Activated naive CD4-positive, alpha-beta T cell (primary cell): ENCODE measurements at places on chromosomes 3 and 15.
A peak's percentile ranks its signal among the peaks of the same experiment; 100 is the strongest.

- DNase-seq: no peak
These were observed 63.8 kb downstream of the NPTN start for GRCh38 chr15:73569361-73569760.

- no peak for DNase-seq
These were observed 18.2 kb downstream of the SENP8 start for GRCh38 chr15:72136170-72137051.

- DNase-seq: no peak
These were observed 490.8 kb downstream of the IGSF11 start for GRCh38 chr3:118543832-118544231.

DNA sequence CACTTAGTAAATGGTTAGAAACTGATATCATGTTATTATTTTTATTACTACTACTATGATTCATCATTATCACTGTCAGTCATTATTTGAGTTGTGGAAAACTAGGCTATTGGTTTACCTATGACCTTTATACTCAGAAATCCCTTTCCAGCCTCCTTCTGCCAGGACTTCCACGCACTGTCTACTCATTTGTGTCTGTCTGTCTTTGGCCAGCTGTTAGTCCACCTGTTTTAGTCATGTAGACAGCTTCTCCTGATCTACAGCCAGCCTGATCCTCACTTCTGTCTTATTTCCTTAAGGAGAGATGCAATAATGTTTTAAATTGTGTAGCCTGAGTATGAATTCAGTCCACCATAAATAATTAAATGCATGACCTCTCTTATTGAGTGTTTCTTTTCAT, 162.8 kb downstream of the EPHA3 start:
- no peak for DNase-seq

DNA sequence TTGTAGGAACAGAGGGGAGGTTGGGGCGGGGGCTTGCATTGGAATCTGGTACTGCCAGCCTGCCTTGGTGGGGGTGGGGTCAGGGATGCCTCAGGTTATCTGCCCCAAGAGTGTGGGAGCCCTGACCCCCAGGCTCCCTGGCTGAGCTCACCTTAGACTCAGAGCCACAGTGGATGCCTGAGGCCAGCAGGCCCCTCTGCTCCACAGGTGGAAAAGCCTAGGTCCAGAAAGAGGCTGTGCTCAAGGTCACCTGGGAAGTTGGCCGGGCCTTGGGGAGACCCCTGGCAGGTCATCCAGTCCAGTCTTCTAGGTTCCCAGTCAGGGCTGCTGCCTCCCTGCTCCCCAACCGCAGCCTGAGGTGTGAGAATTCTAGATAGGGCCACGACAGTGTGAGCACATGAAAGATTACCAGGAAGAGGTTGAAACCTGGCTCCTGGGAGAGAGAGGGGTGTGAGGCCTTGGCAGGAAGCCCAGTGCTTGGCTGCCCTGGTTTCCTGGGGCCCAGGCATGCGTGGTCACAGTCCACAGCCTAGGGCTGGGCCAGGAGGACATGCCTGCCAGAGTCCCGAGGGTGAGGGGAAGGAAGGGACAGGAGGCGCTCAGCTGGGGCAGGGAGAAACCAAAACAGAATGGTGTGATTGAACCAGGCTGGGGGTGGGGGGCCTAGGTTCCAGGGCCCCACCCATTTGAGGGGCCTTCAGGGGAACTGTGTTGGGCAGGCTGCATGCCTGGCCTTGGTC, 4.9 kb downstream of the HDAC11 start:
- DNase-seq: no peak

- no peak for DNase-seq
These were observed 54.5 kb upstream of the LRIG1 start for GRCh38 chr3:66555214-66555844.

DNA sequence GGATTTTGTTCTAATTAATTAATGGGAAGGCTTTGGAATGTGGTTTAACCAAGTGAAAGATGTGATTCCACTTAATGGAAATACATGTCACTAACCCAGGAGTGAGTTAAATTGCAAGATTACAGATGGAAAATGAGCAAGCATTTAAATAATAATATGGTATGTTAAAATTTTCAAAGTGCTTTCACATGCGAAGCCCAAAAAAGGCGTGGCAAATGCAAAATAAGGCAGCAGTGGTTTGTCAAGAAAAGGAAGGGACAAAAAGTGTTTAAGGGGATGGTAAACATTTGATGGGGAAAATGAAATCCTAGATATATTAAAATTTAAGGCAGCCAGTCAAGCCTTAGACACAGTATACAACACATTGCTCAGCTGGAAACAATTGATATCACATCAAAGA, 2.9 kb downstream of the TICRR start:
- DNase-seq: no peak

- peak; percentile 26 for DNase-seq
These were observed 7.9 kb downstream of the KIF7 start for GRCh38 chr15:89647191-89647851.

DNA sequence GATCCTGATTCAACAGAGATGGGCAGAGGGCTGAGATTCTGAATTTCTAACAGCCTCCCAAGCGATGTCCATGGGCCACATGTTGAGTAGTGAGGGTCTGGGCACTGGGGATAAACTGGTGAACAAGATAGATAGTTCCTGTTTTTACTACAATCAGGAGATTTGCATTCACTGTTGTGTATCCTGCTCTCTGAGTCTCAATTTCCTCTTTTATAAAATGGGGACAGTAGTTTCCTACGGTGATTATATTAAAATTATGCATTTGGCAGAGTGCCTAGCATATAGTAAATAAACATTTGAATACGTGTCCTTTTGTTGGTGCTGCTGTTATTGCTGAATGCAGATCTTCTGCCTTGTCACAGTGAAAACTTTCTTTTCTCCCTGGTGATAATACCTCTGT, 102.5 kb downstream of the MYH15 start:
- no peak for DNase-seq

DNA sequence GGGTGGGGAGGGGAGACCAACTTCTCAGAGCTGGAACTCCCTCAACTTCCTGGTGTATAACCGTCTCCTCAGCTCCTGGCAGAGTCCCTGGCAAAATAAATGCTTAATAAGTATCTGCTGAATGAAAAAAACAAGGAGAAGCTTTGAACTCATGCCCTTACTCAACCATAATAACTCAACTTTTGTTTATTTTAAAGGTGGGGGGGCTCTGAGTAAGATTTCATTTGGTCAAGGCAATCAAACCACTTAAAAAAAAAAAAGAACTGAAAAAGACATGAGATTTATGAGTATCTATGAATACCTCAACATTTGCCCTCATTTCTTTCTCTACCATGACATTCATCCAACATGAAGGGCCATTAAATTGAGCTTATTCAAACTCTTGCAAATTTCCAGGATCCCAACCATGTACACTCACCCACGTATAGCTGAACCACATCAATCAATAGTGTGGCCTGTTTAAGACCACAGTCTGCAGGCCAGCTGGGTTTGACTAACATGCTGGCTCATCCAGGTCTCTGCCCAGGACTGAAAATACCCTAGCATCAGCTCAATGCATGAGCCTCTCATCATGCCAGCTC, 157.9 kb downstream of the FOXP1 start:
- DNase-seq: no peak

GRCh38 chr15:76172782-76173181, 113.0 kb downstream of the TMEM266 start:
- no peak for DNase-seq

DNA sequence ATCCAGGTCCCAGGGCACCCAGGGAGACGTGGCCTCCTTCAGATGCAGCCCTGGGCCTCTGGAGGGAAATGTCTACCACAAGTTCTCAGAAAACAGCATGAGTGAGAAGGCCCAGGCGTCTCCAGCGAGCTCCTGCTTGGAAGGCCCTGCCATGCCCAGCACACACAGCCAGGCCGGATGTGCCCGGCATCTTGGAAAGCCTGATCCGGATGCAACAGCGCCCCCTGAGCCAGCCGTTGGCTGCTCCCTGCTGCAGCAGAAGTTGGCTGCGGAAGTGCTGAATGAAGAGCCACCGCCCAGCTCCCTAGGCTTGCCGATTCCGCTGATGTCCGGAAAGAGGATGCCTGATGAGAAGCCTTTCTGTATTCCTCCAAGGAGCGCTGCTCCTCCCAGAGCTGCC, 856 bp downstream of the NPAP1 start:
- no peak for DNase-seq

- no peak for DNase-seq
These were observed 153.8 kb downstream of the MTHFS start for GRCh38 chr15:79743032-79743431.
